ENCODE measurements at places on chromosomes 16 and 17.

GRCh38 chr17:50053654-50053960 lies 2.3 kb upstream of the ITGA3 start:
- DNase-seq: no peak

GRCh38 chr17:34622862-34623623 lies 43.7 kb downstream of the TMEM132E start:
- no peak for DNase-seq

DNA sequence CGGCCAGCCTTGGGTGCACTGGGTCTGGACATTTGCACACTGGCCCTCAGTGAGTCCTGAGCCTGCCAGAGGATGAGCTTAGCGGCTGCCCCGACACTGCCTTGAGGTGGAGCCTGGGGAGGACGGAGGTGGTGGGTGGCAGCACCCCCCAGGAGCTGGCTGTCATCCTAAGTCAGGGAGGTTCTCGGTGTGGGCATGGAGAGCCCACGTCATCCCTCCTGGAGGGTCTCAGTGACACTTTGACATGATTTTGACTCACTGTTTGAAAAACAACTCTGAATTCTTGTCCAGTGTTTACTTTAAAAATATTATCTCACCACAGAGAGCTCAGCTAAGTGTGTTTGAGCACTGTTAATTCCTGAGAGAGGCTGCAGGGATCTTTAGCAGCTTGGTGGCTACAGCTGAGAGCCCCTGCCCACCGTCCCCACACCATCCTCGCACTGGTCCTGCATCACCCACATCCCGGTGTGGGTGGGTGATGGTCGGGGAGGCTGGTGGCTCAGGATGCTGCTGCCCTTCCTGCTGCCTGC lies 63.1 kb downstream of the BANP start:
- no peak for DNase-seq

DNA sequence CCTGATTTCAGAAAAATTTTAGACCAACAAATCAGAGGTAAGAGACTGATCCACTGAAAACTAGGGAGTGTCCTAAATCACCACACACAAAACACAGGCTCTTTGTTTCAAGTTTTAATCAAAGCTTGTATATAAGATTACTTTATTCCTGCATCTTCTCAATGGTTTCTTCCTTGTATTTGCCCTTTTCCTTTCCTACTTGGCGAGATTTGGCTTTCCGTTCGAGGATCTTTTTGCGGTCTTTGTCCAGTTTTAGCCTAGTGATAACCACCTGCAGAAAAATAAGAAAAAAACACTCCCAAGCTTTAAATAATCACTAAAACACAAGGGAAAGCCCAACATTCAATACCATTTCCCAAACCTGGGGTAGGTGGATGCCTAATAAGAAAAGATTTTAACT lies 918 bp upstream of the KRABD2 start:
- DNase-seq: no peak

GRCh38 chr16:49649013-49649765 lies 206.7 kb downstream of the ZNF423 start:
- DNase-seq: no peak
